ENCODE measurements at places on chromosomes 3 and 15.
A peak's percentile ranks its signal among the peaks of the same experiment; 100 is the strongest.

- no peak for ATAC-seq
These were observed 194.1 kb downstream of the ROBO2 start for GRCh38 chr3:77234004-77234403.

- no peak for ATAC-seq
These were observed 44.4 kb upstream of the FAN1 start for GRCh38 chr15:30859091-30859874.

- no peak for ATAC-seq
These were observed 22.5 kb downstream of the NRROS start for GRCh38 chr3:196662033-196662432.

GRCh38 chr3:132254076-132254755 lies 63.0 kb upstream of the ACP3 start:
- ATAC-seq = no peak

GRCh38 chr3:101325393-101326134 lies 5.2 kb upstream of the IMPG2 start:
- ATAC-seq = no peak

- ATAC-seq = peak; percentile 99
These were observed 22.8 kb downstream of the MYO1E start for GRCh38 chr15:59349680-59350420.

DNA sequence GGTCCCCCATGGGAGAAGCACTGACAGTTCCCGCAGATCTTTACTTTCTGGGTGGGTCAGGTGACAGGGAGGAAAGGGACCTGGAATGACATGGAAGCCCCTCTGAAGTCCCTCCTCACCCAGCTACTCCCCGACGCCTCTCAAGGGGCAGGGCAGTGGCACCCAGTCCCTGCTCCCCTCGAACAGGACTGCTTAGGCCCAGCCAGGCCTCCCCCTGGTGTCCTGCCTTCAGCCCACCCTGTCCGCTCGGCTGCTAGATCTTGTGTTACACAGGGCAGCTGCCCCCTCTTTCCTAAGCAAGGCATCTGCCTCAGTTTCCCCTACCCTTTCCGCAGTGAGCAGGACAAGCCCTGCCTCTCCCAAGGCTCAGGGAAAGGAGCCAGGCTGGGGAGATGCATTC lies 226.5 kb downstream of the XXYLT1 start:
- no peak for ATAC-seq

GRCh38 chr15:88166082-88166993 lies 90.2 kb downstream of the NTRK3 start:
- ATAC-seq = no peak
